Activated T-helper 1 cell treated with anti-CD3 and anti-CD28 coated beads, Interleukin-2, amount 50 U/mL, for 16 hours (primary cell): ENCODE measurements at places on chromosomes 1 and 21.

GRCh38 chr21:18384771-18385170 lies 18.8 kb downstream of the TMPRSS15 start:
- DNase-seq: no peak

- no peak for DNase-seq
Measured at GRCh38 chr1:16050328-16050727, 6.7 kb downstream of the CLCNKB start.

DNA sequence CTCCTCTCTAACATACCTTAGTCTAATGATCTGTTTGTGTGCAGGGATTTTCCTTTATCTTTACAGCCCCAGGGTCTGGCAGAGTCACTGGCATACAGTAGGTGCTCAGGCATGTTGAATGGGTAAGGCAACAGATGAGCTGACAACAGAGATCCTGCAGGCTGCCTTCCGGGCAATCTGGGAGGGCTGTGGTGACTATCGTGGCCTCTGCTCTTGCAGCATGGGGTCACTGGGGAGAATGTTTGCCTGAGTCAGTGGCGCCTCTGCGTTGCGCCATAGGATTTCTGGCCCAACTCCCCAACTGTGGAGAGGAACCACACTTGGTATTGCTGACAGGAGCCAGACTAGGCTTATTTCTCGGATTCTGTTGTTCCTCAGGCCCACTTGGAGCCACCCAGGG lies 93.8 kb downstream of the LAMC2 start:
- DNase-seq: no peak

GRCh38 chr1:54105736-54106269 lies 47.0 kb downstream of the CDCP2 start:
- DNase-seq: no peak

- DNase-seq: no peak
Measured at GRCh38 chr1:16237343-16237830, 404 bp upstream of the CPLANE2 start.

DNA sequence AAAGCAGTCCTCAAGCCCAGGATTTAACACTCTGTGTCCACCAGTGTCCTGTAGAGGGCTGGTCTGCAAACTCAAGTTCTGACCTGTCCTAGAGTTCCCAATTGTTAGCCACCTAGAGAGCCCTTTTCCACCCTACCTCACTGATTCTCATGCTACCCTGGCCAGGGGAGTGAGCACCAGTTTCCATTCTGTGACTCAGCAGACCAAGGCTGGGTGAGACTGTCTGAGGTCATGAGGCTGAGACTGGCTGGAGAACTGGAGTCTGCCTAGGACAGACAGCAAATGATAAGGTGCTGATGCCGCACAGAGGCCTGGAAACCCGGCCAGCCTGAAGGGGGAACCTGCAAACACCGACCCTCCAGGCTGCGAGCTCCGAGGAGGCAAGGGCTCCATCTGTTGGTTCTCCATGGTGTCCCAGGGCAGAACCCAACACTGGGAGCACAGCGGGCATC lies 13.7 kb downstream of the GLIS1 start:
- no peak for DNase-seq

- no peak for DNase-seq
Measured at GRCh38 chr1:182624577-182624976, 20.4 kb upstream of the RGS16 start.

GRCh38 chr1:46474570-46474969 lies 15.1 kb upstream of the DMBX1 start:
- no peak for DNase-seq

- no peak for DNase-seq
Measured at GRCh38 chr1:178818416-178818815, 52.5 kb downstream of the ANGPTL1 start.

- DNase-seq: no peak
Measured at GRCh38 chr1:42214447-42214871, 49.9 kb upstream of the GUCA2A start.
